ENCODE measurements at places on chromosomes 4 and X.
A peak's percentile ranks its signal among the peaks of the same experiment; 100 is the strongest.

DNA sequence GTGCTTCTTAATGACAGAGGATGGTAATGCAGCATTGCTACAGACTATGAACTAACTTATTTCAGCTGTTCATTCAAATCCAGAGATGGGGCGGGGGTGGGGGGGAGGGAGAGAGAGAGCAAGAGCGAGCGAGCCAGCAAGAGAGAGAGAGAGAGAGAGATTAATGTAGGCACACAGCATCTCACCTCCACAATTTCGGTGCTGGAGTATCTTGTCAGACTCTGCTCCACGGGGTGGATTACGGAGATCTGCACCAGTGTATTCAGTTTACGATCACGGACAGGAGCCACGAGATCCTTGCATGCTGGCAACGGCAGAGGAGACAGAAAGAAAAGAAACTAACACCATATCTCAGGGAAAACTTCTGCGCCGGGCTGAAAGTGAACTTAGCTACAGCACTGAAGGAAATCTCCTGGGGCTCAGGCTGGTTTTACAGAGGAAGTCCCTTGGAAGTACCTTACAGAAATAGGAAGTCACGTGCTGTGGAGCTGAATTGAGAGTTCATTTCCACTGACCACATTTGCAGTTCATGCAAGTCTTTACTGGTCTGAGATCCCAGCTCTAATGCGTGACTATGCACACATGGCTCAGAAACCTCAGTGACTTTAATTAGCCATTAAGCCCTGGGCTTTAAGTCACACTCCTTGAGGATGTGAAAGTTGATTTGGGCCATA lies 440.9 kb downstream of the INPP4B start:
- DNase-seq: no peak

DNA sequence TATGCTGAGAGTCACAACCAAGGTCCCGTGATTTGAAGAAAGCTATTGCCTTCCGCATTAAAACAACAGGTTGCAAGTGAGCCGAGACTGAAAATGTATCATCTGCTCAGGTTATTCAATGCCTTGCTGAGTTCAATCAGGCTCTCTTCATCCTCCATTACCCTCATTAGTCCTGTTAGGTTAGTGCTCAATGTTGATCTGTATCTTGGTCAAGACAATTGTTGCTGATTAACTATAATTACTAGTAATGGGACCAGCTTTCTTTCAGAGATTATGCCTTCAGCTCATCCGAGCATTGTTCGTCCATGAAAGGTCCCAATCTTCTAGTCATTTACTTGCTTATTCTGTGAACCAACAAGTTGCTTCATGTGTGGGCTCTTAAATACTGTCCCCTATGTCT lies 534.6 kb upstream of the FAM241A start:
- DNase-seq: no peak

- no peak for DNase-seq
Observed at GRCh38 chr4:110418641-110419040, 57.3 kb upstream of the ENPEP start.

DNA sequence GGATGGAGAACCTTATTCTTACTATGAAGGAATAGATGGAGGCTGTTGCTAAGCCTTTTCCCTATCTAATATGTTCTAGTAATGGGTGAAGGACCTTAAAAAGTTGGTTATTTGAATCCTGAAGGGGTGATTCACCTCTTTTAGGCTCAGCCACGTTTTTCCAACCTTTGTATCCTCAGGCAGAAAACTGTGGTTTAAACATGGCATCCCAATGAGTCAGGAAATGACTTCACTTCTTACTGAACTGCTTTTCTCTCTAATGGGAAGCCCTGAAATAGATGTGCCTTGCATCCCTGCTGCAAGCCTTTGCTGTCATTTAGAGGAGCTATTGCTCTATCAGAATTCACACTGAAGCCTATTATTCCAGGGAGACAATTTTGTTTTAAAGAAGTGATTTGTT lies 191.0 kb upstream of the ARX start:
- DNase-seq: no peak

DNA sequence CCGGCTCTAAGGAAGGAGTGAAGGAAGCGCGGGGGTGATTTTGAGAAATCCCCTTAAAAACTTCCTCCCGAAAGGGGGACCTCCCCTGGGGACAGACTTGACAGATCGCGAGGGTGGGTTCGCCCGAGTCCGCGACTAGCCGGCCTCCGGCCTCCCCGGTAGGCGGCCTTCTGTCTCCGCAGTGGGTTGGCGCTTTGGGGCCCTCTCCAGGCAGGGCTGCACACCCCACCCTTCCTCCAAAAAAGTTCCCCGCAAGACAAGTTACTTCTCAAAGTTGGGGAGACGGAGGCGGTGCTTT lies 24.8 kb downstream of the HOPX start:
- DNase-seq: peak; percentile 47

DNA sequence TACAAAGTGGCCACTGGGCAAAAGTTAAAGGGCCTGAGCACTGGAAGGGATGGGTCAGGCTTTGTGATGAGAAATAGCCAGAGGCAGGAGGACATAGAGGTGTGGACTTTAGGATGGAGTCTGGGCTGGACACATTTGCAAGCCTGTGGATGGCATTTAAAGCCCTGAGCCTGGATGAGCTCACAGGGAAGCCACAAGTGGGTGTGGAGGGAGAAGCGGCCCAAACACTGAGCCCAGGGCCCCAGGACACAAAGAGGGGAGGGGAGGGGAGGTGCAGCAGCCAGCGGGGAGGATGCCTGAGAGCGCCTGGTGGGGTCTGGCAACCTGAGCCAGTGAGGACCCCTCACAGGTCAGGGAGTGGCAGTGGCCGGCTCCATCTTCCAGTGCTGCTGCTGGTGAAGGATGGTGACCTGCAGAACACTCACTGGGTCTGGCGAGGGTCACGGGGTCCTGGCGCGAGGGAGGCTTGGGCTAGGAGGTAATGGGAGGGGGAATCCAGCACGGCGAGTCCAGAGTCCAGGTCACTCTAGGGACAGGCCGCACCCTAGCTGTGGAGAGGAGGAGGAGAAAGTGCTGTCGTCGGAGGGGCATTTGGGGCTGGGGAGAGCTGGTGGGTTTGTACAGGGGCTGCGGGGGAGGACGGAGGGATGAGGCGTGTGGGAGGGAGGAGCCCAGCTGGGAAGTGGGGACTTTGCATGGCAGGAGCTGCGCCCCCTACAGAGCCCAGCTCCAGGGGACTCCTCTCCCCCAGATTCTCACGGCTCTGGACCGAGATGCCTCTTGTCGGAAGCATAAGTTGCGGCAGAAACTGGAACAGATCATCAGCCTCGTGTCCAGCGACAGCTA lies 7.0 kb downstream of the LAGE3 start:
- no peak for DNase-seq

DNA sequence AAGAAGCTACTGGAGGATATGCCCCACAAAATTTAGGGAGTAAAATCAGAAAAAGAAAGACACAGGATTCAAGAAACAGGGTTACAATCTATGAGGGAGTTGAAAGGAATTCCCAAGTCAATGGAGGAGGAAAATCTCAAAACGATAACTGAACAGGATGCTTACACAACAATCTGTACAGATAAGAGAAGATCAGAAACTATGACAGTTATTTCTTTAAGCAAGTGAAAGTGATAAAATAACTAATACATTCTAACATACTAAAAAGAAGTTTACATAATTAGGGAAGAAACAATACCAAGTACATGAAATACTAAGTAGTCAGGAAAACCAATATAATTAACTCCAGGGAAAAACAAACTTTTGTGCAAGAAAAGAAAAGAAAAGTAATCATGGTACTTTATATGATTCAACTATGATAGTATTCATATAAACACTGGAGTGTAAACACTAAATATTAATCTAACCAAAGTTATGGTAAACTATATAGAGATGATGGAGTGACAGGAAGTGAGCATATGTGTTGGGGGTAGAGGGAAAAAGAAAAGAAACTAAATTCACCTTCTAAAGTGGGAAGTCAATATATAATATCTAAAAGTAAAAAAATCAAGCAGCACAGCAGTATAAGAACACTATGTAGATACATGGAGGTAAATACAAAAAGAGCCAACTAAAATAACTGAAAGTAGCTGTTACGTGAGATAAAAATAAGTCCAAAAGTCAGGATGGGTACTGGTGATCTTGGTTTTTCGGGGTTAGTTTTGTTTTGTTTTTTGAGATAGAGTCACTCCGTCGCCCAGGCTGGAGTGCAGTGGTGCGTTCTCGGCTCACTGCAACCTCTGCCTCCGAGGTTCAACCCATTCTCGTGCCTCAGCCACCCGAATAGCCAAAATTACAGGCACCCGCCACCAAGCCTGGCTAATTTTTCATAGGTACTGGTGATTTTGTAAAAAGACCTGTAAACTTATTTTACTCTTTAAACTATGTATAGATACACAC lies 99.3 kb downstream of the TEX11 start:
- DNase-seq: no peak

DNA sequence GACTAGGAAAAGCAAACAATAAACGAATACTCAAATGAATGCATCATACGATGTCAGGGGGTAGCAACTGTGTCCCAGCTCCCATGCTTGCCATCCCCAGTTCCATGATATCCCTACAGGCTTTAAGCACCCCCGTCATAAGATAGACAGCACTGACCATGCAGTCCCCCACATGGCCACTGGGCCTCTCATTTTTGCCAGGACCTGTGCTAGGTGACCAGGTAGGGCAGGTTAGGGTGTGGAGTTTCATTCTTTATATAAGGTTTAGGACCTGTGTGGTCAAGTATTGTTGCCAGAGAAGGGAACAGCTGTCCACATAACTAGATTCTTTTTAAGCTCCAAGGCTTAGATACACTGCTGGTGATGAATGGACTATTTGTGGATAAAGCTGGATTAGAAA lies 9.7 kb downstream of the PPEF2 start:
- no peak for DNase-seq

GRCh38 chr4:168885400-168885799 lies 124.7 kb downstream of the CBR4 start:
- no peak for DNase-seq

DNA sequence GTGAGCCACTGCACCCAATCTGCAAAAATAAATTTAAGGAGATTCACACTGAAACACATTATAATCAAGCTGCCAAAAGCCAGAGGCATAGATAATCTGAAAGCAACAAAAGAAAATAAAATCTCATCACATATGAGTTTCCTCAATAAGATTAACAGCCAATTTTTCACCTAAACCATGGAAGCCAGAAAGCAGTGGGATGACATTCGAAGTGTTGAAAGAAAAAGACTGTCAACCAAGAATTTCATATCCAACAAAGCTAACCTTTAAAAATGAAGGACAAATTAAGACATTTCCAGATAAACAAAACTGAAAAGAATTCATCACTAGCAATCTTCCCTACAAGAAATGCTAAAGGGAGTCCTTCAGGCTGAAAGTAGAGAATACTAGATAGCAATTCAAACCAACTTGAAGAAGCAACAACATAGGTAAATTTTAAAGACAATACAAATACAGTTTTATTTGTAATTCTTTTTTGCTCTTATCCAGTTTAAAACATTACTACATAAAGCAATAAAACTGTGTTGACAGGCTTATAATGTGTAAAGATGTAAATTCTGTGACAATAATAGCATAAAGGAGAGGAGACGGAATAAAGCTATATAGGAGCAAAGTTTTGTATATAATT lies 23.1 kb upstream of the KLHL8 start:
- DNase-seq: no peak

DNA sequence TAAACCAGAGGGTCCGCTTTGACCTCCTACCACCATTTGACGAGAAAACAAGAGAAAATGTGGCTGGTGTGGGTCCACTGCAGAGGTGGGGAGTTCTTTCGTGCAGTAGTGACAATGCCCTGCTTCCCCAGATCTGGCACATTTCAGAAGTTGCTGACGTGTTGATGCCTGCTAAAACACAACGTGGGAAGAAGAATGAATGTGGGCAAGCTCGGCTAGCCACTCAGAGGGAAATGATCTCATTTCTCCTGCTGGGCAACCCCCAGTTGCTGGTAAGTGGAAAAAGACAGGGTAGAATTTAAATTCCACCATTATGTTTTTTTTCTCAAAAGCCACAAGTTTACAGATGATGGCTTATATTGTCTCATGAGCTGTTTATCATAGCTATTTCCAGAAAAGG lies 77.9 kb downstream of the LUZP4 start:
- DNase-seq: no peak

Data from stimulated activated CD8-positive, alpha-beta memory T cell treated with anti-CD3 and anti-CD28 coated beads, Interleukin-4, amount 100 ng/mL, for 4 hours (primary cell).